ENCODE measurements at places on chromosomes 12 and 14. TPM values are rescaled to one million over a fixed set of nuclear protein-coding genes. Genes with fewer than 3 reads are reported as not detected.

DNA sequence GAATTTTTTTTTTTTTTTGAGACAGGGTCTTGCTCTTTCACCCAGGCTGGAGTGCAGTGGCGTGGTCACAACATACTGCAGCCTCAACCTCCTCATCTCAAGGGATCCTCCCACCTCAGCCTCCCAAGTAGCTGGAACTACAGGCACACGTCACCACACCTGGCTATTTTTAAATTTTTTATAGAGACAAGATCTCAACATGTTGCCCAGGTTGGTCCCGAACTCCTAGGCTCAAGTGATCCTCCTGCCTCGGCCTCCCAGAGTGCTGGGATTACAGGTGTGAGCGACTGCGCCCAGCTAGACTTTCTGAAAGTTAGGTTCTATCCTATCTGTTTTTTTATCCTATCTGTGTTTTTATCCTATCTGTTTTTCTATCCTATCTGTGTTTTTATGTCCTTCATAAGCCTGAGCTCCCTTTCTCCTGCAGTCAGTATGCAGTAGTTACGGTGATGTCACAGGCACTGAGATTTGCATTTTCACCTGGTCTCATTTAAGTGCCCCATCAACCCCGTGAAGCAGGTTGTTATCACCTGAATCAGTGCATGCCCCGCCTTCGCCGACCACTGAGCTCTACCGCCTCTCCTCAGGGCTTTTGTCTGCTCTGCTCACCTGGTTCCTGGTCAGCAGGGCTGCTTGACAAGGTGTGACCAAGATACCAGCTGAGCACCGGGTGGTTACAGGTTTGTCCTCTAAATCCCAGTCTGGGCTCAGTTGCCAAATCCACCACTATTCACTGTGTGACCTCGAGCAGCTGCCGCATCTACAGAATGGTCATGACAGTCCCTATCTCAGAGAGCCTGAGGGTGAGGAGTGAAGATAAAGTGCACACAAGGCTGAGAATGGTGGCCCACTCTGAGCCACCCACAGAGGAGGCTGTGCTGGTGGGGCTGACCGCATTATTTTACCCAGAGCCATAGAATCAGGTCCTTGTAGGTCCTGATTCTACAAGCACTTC is 33.1 kb downstream of the SYNDIG1L start:
- H3K27me3 ChIP-seq: no peaks in the 10 kb centered on the region
- no peak overlapping the region for H3K27ac ChIP-seq
- no peaks in the 10 kb centered on the region for H3K4me1 ChIP-seq
- H3K36me3 ChIP-seq: no peaks in the 10 kb centered on the region

DNA sequence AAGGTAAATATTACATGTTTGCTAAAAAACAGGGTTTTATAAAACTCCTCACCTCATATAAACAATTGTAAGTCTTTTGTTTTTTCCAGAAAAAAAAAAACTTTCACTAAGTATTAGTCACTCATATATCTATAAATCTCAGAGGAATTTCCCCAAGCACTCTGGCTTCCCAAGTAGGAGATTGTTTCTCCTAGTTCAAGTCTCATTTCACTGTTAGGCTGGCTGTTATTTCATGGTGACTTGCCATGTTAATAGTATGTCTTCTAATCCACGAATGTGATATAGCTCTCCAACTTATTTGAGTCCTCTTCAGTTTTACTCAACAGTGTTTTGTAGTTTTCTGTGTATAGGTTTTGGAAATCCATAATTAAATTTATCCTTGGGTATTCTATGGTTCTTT is 61.6 kb downstream of the CAPZA3 start:
- no peak overlapping the region for H3K27ac ChIP-seq
- H3K36me3 ChIP-seq: no peaks in the 10 kb centered on the region
- no peaks in the 10 kb centered on the region for H3K4me1 ChIP-seq

- DNase-seq: peak; percentile 68
- H3K36me3 ChIP-seq: peaks cover 3% of the 10 kb centered on the region
- H3K27me3 ChIP-seq: no peaks in the 10 kb centered on the region
- H3K4me3 ChIP-seq: peak within 1 kb of the TSS; percentile 90
Measured at GRCh38 chr12:53231921-53232645, at the start of gene RARG. TSS of gene RARG (minus strand) at chr12:53232209. CDS start at chr12:53227545, 4,664 bp downstream.

DNA sequence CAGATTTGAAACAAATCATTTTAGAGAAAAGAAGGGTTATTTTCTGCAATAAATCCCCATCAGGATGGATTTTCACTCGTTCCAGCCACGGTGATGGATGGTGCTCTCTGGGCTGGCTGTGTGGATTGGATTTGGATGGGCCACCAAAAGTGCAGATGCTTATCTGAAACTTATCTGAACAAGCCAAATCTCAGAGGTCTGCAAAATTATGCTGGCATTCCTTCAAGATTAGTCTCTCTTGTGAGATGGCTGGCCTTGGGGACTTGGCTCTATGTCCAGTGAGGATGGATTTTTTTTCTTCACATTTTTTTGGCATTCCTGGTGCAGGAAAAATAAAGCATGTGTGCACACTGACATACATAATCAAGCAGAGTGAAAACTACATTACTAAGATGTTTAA is 341.9 kb downstream of the GXYLT1 start:
- H3K4me3 ChIP-seq: no peak overlapping the region
- H3K36me3 ChIP-seq: no peaks in the 10 kb centered on the region
- DNase-seq: no peak
- H3K27ac ChIP-seq: no peak overlapping the region
- H3K27me3 ChIP-seq: no peaks in the 10 kb centered on the region

DNA sequence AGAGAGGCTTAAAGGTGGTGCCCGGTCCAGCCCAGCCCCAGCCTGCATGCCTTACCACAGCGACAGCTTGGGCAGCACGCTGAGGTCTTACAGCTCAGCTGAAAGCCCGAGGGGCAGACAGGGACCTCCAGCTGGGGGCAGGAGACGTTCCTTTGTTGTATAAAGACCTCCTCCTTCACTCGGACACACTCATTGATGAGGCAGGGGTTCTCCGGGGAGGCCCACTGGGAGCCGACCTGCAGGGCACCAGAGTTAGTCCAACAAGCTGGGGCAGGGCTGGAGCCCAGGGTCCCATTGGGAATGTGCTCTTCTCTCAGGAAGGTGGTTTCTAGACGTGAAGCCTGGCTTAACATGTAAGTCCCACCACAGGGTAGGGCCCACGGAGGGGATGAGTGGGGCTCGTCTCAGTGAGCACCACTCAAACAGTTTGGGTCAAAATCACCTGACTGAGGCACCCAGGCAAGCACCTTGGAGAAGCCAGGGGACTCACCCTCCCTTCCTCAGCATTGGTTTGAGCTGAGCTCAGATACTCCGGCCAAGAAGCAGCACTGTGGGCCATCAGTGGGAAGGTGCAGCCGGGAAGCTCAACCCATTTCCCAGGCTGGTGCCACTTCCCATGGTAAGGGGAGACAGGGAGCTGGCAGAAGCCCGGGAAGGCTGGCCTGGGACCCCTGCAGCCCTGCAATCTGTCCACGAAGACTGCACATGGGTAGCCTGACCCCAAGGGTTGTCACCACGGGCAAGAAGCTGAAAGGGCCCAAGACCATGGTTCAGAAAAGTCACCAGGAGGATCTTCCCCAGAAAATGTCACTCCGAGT is 24.3 kb upstream of the ANO2 start:
- no peaks in the 10 kb centered on the region for H3K36me3 ChIP-seq
- H3K4me1 ChIP-seq: no peaks in the 10 kb centered on the region
- DNase-seq: no peak
- no peak overlapping the region for H3K4me3 ChIP-seq
- no peaks in the 10 kb centered on the region for H3K27me3 ChIP-seq

Gene TROAP
- not detected for polyA plus RNA-seq

DNA sequence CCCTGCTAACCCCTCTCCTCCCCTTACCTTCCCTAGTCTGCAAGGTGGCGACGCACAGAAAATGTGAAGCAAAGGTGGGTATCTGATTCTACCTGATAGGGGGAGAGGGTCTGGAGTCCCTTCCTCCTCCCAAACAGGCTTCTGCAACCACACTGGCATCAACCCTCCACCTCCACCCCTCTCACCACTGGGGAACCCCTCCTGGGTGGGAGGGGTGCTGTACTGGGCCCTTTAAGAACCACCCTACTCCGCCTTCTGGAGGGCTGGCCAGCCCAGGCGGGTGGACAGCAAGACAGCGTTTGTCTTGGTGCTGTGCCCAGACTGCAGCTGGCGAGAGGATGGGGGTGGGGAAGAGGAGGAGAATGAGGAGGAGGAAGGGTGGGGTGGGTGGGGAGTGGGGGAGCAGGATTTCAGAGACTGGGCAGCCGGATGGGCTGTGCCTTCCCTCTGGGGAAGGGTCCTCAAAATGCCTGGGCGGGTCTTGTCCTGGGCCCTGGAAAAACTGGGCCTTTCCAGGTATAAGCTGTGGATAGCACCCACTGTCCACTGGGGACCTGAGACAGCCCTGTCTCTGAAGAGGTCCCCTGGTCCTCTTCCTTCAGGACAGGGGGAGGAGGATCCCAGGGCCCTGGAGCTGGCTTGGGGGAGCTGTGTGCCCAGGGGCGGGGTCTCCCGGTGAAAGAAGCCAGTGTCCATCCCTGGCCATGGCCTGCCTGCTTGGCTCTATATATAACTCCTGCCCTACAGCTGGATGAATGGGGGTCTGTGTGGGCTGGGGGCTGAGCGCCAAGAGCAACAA is 2.8 kb downstream of the TNS2 start:
- peak; percentile 21 for DNase-seq
- H3K27ac ChIP-seq: no peak overlapping the region
- no peaks in the 10 kb centered on the region for H3K27me3 ChIP-seq
- H3K36me3 ChIP-seq: no peaks in the 10 kb centered on the region
- no peak overlapping the region for H3K4me3 ChIP-seq
- peaks cover 12% of the 10 kb centered on the region for H3K4me1 ChIP-seq

Gene ADAM20
- polyA plus RNA-seq: not detected

GRCh38 chr12:84464616-84465015 is 448.0 kb downstream of the SLC6A15 start:
- H3K27ac ChIP-seq: no peak overlapping the region
- no peak for DNase-seq
- H3K4me1 ChIP-seq: no peaks in the 10 kb centered on the region
- no peaks in the 10 kb centered on the region for H3K27me3 ChIP-seq
- H3K36me3 ChIP-seq: no peaks in the 10 kb centered on the region

DNA sequence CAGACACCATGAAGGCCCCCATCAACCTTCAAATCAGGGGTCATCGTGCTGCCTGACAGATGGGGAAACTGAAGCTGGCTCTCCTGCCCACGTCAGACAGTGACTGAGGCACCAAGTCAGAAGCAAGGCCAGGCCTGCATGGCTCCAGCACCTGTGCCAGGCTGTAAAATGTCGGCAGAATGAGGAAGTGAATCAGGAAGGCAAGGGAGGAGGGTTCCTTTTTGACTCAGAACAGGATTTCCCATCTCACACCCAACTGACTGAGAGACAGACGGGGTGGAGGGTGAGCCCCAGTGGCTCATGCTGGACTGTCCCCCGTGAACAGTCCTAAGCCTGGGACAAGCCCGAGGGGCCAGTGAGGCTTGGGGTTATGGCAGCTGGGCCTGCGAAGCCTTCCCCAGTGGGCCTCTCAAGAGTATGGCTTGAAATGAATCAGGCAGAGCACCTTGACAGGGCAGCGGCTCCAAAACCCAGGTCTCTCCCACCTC is 20.9 kb downstream of the SYNE3 start:
- H3K27ac ChIP-seq: peak overlapping the region; percentile 50
- no peaks in the 10 kb centered on the region for H3K36me3 ChIP-seq
- DNase-seq: no peak
- peaks cover 61% of the 10 kb centered on the region for H3K4me1 ChIP-seq

GRCh38 chr12:117105902-117106301 is 6.7 kb upstream of the TESC start:
- H3K27ac ChIP-seq: no peak overlapping the region
- DNase-seq: peak; percentile 74
- H3K4me1 ChIP-seq: peaks cover 13% of the 10 kb centered on the region
- H3K27me3 ChIP-seq: no peaks in the 10 kb centered on the region
- H3K36me3 ChIP-seq: no peaks in the 10 kb centered on the region
- H3K4me3 ChIP-seq: no peak overlapping the region

- DNase-seq: no peak
- no peak overlapping the region for H3K4me3 ChIP-seq
- no peak overlapping the region for H3K27ac ChIP-seq
Measured at GRCh38 chr12:103547929-103548328, 39.1 kb upstream of the STAB2 start.

GRCh38 chr12:116959198-116959460 is 48.4 kb downstream of the FBXW8 start:
- H3K4me1 ChIP-seq: peaks cover 3% of the 10 kb centered on the region
- H3K27ac ChIP-seq: no peak overlapping the region
- DNase-seq: no peak
- no peak overlapping the region for H3K4me3 ChIP-seq
- no peaks in the 10 kb centered on the region for H3K36me3 ChIP-seq
- no peaks in the 10 kb centered on the region for H3K27me3 ChIP-seq

DNA sequence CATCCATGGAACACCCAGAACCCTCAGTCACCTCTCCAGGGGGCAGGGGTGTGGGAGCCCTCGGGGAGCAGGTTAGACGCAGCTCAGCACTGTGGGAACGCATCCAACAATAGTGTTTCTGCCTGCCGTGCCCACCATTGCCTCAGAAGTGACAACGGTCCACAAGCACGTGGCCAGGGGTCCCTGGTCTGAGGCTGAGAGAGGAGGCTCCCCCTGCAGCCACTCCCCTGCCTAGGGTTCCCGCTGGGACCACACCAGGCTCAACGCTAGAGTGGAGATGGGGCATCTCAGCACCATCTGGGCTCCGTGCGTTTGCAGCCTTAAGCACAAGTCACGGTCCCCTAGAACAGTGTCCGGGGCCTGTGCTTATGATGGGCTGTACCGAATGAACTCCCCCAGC is 62.7 kb downstream of the TESC start:
- no peak overlapping the region for H3K4me3 ChIP-seq
- no peak for DNase-seq
- H3K27ac ChIP-seq: no peak overlapping the region

Gene ANHX
- polyA plus RNA-seq: not detected

GRCh38 chr12:72540811-72541210 is 268.6 kb downstream of the TRHDE start:
- no peak for DNase-seq
- H3K27me3 ChIP-seq: no peaks in the 10 kb centered on the region
- no peaks in the 10 kb centered on the region for H3K36me3 ChIP-seq
- H3K4me3 ChIP-seq: no peak overlapping the region

DNA sequence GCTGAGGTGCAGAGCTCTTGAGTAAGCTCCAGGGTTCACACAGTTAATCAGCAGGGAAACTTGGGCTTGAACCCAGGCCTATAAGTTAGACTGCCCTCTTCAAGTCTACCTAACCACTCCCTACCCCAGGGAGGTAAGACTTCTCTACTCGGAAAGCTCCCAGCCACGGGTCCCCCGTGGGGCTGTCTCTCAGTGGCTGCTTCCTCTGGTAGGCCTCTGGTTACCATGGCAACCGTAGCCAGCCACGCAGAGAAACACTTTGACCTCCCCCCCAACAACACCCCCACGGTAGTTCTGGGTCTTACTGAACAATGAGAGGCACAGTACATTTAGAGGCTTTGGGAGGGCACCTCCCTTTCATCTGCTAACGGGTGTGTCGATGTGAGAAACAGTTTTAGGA is 245.2 kb downstream of the AACS start:
- no peak for DNase-seq
- no peaks in the 10 kb centered on the region for H3K36me3 ChIP-seq
- H3K4me3 ChIP-seq: no peak overlapping the region
- H3K27me3 ChIP-seq: no peaks in the 10 kb centered on the region

GRCh38 chr12:91144053-91144452 is 32.8 kb upstream of the LUM start:
- H3K27me3 ChIP-seq: no peaks in the 10 kb centered on the region
- DNase-seq: no peak
- no peak overlapping the region for H3K27ac ChIP-seq
- no peaks in the 10 kb centered on the region for H3K4me1 ChIP-seq

- no peaks in the 10 kb centered on the region for H3K36me3 ChIP-seq
- H3K27ac ChIP-seq: no peak overlapping the region
- no peak overlapping the region for H3K4me3 ChIP-seq
- DNase-seq: no peak
- H3K27me3 ChIP-seq: no peaks in the 10 kb centered on the region
Measured at GRCh38 chr14:42014301-42014700, 407.6 kb downstream of the LRFN5 start.

Measured in CD4-positive, alpha-beta memory T cell (primary cell).